ENCODE measurements at places on chromosomes 7 and 10.

DNA sequence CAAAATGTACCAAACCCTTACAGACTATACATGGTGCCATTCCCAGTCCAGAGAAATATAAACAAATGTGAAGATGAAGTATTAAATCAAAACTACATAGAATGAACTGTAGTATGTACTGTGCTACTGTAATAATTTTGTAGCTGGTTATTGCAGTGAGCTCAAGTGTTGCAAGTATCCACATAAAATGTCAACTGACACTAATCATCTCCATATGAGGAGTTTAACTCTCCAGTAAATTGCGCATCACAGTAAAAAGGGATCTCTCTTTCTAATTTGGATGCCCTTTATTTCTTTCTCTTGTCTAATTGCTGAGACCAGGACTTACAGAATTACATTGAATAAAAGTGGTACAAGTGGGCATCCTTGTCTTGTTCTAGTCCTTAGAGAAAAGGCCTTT lies 165.5 kb downstream of the CPED1 start:
- DNase-seq: no peak

- DNase-seq: no peak
Observed at GRCh38 chr10:11930312-11930978, 107.3 kb downstream of the PROSER2 start.

DNA sequence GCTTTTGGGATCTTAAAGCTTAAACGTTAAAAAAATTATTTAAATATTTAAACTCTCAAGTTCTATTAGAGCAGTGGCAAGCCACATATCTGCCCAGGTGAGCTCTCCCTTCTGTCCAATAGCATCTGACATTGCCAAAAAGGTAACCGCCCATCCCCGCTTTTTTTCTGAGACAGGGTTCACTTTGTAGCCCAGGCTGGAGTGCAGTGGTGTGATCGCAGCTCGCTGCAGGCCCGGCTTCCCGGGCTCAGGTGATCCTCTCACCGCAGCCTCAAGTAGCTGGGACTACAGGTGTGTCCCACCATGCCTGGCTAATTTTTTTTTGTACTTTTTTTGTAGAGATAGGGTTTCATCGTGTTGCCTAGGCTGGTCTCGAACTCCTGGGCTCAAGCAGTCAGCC lies 83.2 kb downstream of the RBM33 start:
- DNase-seq: no peak

GRCh38 chr10:102134416-102134815 lies 1.6 kb downstream of the PPRC1 start:
- no peak for DNase-seq

DNA sequence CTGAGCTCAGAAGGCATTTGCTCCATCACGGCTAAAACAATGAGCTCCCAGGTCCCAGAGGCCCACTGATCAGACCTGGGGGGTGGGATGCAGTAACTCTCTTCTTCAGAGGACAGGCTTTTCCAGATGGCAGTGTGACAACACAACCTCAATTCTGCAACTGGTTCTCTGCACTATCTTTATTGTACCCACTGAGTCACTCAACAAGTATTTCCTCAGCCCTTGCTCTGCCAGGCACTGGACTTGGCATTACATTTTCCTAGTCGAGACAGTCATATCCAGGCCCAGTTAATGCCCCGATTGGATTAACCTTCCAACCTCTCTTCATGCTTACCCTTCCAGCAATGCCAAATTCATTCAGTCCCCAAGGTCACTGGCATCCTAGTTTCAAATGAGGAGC lies 72.6 kb downstream of the JAZF1 start:
- no peak for DNase-seq

- DNase-seq: no peak
Observed at GRCh38 chr10:69367469-69367868, 49.2 kb downstream of the TACR2 start.

DNA sequence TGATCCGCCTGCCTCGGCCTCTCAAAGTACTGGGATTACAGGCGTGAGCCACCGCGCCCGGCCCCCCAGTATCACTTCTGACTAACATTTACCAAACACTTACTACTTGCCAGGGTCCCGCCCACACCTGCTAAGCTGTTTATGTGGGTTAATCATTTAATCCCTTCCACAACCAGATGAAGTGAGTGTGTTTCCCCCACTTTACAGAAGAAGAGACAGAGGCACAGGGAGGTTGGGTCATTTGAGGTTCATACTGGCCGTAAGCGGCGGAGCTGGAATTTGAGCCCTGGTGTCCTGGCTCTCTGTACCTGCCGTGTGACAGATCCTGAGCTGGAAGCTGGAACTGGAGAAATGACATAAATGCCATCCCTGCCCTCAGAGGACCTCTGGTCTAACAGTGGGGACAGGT lies 15.1 kb upstream of the VPS37D start:
- no peak for DNase-seq

DNA sequence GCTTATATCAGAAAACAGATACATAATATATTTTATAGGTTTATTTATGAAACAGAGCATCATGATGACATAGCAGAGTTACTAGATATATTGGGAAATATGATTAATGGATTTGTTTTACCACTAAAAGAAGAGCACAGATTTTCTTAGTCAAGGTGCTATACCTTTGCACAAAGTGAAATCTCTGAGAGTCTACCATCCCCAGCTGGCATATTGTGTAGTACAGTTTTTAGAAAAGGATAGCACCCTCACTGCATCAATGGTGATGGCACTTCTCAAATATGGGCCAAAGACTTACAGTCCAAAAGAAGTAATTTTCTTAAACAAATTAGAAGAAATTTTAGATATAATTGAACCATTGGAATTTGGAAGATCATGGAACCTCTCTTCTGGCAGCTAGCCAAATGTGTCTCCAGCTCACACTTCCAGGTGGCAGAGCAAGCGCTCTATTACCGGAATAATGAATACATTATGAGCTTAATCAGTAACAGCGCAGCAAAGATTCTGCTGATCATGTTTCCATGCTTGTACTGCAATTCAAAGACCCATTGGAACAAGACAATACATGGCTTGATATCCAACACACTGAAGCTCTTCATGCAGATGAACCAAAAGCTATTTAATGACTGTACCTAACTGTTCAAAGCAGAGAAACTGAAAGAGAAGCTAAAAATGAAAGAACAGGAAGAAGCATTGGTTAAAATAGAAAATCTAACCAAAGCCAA lies 21.9 kb upstream of the CREB3L2 start:
- DNase-seq: no peak

DNA sequence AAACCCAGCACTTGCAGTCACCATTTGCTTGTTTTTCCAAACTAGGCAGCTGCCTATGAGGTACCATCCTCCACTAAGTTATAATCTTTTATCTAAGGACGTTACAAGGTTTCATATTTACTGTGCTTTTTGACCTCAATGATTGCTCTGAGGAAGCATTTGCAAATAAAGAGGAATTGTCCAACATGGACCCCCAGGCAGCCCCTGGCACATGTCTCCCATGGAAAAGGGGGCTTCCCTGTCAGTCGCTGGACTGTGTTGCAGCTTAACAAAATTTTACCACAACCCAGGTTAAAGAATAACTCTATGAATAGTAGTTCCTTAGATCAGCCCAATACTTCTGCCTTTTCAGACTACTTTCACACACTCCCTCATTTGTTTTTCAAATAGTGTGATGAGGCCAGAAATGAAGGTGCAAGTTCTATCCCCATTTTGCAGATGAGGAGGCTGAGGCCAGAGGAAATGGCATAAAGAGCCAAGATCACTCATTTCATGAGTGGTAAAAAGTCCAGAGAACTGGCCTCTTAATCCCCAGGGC lies 52.8 kb upstream of the ZPBP start:
- no peak for DNase-seq

- DNase-seq: no peak
Observed at GRCh38 chr10:71777213-71777985, 4.1 kb upstream of the VSIR start.

Measured in C1 segment of cervical spinal cord (tissue), 14 donors.